Fibroblast of skin of left biceps (primary cell): ENCODE measurements at places on chromosomes 12 and 14.

DNA sequence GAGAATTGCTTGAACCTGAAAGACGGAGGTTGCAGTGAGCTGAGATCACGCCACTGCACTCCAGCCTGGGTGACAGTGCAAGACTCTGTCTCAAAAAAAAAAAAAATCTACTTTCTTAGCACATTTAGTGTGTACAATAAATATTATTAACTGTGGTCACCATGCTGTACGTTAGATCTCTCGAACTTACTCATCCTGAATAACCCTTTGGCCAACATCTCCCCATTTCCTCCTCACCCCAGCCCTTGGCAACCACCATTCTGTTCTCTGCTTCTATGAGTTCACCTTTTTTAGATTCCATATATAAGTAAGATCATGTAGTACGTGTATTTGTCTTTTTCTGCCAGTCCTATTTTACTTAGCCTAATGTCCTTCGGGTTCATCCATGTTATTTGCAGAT lies 13.4 kb downstream of the FUT8 start:
- DNase-seq = no peak

DNA sequence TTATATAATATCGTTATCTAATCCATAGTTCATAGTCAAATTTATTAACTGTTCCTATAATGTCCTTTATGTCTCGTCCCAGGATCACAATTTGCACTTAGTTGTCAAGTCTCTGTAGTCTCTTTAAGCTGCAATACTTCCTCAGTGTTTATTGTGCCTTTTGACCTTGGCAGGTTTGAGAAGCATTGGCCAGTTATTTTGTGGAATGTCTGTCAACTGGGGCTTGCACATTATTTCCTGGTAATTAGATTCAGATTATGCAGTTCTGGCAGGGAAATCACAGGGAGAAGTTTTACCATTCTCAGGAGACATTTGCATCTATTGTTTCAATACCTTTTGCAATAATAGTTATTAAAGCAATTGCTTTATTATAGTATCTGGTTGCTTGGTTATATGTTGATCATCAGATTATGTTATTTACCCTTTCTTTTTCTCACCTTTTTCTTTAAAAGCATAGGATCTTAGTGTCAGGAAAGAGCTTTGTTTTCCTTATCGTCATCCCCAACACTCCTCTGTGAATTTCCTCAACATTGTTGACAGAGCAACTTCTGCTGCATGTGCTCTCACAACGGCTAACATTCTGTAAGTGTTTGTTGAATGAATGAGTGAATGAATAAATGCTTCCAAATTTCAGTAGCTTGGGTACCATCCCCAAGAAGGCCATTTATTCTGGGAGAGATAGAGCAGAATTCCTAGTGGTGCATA lies 3.7 kb upstream of the ART4 start:
- DNase-seq = no peak

GRCh38 chr12:12872934-12873275 lies 18.5 kb upstream of the GPRC5A start:
- no peak for DNase-seq

- peak; percentile 88 for DNase-seq
Observed at GRCh38 chr12:104263580-104264358, 39.8 kb upstream of the EID3 start.

- no peak for DNase-seq
Observed at GRCh38 chr12:130354407-130354806, 16.7 kb downstream of the PIWIL1 start.

DNA sequence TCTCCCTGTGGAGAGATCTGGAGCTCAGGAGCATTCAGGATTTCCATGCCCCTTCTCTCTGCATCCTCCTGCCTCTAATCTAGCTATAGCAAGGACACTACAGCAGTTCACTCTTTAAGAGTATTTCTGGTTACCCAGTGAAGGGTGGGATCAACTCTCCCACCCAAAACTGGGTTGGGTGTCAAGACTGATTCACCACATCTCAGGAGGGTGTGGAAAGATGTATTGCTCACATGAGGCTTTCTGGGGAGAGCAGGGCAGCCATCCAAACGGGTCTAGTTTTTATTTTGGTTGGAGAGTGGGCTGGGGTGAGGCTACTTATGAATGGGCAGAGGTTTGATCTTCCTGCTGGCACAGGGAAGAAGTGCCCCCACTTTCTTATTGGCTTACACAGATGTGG lies 18.6 kb downstream of the C12orf75 start:
- DNase-seq = no peak

DNA sequence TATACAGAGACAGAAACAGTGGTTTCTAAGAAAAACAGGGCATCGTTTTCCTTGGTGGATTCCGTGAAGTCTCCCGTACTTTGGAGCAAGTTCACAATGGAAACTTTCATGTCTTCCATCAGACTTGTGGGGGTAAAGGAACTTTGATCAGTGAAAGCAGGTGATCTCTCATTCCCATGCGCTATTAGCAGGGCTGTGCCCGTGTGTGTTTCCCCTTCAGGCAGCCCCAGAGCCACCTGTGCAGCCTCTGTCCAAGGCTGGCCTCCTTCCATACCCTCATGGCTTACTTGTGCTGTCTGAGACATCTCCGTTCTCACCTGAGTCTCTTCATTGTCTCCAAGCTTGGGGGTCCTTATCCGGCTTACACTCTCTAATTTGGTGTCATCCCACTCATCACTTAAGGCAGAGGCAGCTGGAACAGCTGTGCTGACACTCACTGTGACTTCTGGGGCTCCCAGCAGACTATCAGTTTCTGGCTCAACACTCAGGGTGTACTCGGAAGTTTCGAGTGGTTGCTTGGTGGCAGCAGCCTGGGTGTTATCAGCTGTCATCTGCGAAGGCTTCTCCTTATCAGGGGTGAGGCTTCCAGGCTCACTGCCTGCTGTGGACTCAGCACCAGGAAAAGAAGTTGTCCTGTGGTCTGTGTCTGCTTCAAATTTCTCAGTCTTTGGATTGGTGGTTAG lies 13.8 kb downstream of the ARMH4 start:
- no peak for DNase-seq

DNA sequence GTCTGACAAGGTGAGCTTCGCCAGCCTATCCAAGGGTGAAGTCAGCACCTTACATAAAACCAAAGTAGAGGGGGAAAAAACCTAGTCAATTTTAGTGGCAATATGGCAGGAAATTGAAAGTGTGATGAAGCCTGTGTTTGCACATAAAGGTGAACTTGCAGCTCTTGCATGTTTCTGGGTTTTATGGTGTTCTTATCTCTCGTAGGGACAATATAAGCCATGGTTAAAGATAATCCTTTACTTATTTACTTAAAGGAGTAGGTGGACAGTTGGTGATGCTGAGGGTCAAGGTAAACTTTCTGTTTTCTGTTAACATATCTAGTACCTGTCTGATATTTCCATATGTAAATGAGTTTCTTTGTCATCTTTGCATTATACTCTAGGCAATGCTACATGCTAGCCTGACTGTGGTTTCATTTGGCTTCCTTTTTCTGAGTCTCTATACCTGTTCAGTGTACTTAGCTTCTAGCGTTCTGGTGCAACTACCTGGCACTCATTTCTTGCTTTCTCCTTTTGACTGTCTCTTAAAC lies 32.8 kb downstream of the CCDC91 start:
- no peak for DNase-seq

- DNase-seq = no peak
Observed at GRCh38 chr12:91766454-91766853, 379.2 kb downstream of the BTG1 start.

GRCh38 chr14:105849933-105850626 lies 323.7 kb downstream of the TMEM121 start:
- no peak for DNase-seq

- no peak for DNase-seq
Observed at GRCh38 chr12:105020241-105020962, 34.3 kb downstream of the NOPCHAP1 start.

DNA sequence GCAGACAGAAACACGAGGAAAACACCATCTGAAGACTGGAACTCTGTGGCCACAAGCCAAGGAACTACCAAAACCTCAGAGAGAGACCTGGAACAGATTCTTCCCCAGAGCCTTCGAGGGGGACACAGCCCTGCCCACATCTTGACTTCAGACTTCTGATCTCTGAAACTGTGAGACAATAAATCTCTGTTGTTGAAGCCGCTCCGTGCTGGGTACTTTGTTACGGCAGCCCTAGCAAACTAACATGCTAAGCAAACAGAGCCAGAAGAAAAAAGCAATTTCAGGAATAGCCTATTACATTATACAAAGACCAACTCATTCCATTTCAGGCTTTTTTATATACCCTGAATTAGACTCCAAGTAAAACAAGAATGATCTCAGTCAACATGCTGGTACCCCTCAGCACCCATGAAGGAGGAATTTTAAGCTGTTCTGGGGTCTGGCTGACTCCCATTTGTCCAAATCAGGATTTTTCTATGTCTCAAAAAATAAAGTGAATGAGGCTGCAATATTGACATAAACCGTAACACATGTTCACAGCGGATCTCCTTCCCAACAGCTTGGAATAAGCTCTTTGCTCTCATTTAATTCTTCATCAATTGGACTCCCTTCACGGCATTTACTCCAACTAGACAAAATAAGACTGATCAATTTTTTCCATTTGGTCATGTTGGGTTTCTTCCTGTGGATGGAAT lies 190.1 kb downstream of the FOXN3 start:
- peak; percentile 38 for DNase-seq

- peak; percentile 16 for DNase-seq
Observed at GRCh38 chr14:29671034-29671433, 256.6 kb downstream of the PRKD1 start.

- no peak for DNase-seq
Observed at GRCh38 chr14:22519877-22520685, 68.9 kb downstream of the DAD1 start.

DNA sequence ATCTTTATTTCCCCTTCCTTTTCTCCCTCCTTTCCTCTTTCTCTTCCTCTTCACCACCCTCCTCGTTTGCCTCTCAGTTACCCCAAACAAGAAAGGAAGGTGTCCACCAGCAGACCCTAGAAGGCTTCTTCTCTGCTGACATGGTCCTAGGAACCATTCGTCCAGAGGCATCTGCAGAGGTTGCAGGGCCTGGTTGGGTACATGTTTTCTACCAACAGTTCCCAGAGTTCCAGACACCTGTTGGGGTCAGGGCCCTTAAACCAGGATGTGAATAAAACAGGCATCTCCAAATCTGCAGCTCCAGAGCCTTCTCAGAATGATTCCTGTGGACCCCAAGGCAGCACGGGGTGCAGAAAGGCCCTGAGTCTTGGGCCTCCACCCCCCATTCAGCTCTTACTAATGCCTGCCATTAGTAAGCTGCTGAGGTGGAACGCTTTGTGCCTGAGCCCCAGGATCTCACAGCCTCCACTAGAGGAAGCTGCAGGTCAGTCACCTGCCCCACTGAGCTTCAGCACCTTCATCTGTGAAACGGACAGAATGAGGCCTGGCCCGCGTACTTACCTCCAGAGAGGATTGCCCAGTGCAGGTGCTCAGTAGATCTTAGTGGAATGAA lies 130.4 kb downstream of the DICER1 start:
- DNase-seq = no peak

- no peak for DNase-seq
Observed at GRCh38 chr14:69423279-69423678, 24.8 kb downstream of the SLC39A9 start.

DNA sequence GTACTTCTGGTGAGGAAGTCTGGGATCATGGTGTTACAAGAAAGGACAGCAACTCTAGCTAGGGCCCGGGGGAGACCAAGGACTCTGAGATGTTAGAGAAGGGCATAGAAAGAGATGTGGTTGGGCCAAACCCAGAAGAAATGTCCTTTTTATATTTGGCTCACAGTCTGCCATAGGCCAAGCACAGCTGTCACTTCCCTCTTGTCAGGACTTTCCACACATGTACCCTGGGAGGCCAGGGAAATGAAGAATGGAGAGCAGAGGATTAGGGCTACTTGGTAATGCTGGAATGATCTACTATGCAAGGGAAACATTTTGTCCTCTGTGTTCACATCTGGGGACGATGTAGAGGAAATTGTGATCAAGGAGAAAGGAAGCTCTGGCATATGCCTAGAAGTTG lies 9.2 kb downstream of the MYO1A start:
- no peak for DNase-seq

GRCh38 chr12:47017901-47018475 lies 61.4 kb upstream of the PCED1B start:
- DNase-seq = no peak

- DNase-seq = no peak
Observed at GRCh38 chr14:100882991-100883788, 20.3 kb downstream of the RTL1 start.

DNA sequence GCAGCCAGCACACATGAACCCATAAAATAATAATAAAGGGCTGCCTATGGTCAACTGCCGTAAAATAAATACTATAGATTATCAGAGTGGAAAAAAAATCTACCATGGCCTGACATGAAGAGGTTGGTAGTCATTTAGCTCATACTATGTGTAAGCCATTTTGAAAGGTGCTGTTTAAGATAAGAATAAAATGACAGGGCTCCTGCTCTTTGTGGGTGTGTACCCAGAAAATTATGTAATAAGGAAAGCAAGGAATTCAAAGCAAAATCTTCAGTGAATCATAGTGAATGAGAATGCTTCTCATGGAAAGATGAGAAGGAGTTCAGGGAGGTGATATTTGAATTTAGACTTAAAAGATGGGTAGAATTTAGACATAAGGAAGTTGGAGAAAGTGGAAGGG lies 42.9 kb upstream of the PPM1H start:
- DNase-seq = no peak

DNA sequence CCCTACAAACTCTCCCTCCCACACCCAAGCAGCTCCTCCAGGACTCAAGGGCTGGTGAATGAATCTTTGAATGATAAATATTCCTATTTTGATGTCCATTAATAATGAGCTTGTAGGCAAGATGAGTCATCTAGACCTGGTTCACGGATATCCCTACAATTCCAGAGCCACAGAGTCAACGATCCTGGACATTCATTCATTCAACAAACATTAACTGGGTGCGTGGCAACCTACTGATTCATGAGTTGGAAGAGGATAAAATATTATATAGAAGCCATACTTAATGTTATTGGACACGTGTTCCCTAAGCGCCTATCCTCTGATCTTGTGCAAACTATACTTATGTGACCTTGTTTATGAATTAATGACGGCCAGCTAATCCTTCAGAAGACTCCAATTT lies 420 bp upstream of the OTUB2 start:
- DNase-seq = no peak

- peak; percentile 74 for DNase-seq
Observed at GRCh38 chr12:127809275-127809674, 457.7 kb upstream of the TMEM132C start.

DNA sequence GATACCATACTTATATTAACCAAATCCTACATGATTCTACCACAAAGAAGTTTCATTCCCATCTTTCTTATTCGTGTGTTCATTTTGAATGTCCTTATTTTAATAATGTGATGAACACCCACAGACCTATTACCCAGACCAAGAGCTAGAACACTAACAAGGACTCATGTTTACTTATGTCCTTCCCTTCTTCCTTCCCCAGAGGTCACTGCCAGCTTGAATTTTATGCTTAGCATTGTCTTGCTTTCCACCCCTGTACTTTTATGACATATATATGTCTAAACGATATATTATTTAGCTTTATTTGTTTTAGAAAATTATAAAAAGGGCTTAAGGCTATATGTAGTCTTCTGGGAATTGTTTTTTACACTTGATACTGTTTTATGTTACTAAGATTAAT lies 238.6 kb downstream of the LRIG3 start:
- DNase-seq = no peak
